ENCODE measurements at places on chromosomes 1 and 21. TPM values are rescaled to one million over a fixed set of nuclear protein-coding genes. Genes with fewer than 3 reads are reported as not detected.

The AGMAT gene
- total RNA-seq, result 32.5 TPM

The SLC50A1 gene
- 58.0 TPM for total RNA-seq

The IKBKE gene
- 33.8 TPM for total RNA-seq

The ADAM15 gene
- total RNA-seq, result 74.8 TPM

- H3K4me3 ChIP-seq, result no peak overlapping the region
- H3K36me3 ChIP-seq, result no peaks in the 10 kb centered on the region
- H3K27me3 ChIP-seq, result no peaks in the 10 kb centered on the region
Observed at GRCh38 chr1:93699049-93699384, 17.4 kb upstream of the BCAR3 start.

DNA sequence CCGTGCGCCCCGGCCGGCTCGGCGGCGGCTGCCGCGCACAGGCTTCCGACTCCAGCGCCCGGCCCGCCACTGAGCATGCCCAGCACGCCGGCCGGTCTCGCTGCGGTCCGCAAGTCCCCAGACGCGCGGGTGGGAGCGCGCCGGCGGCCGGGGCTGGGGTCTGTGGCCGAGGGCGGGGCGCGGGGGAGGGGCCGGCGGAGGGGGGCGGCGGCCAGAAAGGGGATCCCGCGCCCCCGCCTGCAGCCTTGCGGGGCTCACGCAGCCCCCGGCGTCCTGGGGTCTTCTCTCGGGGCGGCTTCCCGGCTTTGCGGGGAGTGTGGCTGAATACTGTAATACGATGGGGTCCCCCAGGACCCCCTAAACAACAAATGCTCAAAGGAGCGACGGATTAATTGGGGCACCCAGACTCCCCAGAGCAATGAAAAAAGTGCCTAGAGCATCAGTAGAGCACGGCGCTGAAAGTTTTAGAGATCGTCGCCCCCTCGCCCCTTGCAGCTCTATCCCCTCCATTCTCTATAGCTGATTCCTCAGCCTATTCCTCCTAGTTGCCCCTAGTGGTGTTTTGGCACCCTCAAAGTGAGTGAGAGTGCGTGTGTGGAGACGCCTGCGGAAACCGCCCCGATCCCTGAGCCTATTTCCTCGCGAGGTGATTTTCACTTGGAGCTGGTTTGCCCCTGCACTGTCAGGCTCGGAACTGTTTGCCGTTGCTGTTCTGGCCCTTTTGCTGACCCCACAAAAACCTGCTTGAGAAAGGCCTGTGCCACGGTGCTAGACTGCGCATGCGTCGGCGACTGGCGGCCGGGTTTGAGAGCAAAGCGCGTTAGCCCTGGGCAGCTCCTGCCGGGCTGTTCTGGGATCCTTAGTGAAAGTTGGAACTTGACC is at the start of gene VAV3:
TSS of gene VAV3 (minus strand) at position 71 of the 882 bp plus-strand sequence. CDS start 311 bp downstream, outside the sequence.
- H3K27ac ChIP-seq, result peak within 1 kb of the TSS; percentile 85
- H3K36me3 ChIP-seq, result no peaks in the 10 kb centered on the region
- peak; percentile 43 for DNase-seq
- peak within 1 kb of the TSS; percentile 83 for H3K4me3 ChIP-seq
- H3K4me1 ChIP-seq, result peaks cover 25% of the 10 kb centered on the region

DNA sequence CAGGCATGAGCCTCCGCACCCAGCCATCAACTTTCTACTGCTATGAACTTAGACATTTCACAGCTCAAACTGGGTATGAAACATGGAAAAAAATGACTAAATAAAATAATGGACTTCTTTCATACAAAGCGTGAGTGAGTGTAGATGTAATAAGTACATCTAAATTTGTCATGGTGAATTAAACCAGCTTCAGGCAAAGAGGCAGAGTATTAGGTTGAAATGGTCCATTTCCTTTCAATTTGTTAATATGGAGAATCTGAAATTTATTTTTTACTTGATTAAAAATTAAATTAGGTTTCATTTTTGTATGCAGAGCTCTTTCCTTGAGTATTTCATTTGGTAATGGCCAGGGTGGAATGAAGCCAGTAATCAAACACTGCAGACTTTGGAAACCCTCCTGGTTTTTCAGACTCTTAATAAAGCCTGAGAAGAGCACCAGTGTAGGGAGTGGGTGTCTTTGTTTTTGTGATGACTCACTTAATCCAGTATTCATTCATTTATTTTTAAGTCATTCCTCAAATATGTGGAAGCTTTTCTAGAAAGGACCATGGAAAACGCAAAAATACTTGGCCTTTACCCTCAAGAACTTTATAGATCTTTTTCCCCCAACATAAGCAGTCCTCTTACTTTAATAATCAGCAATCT is 49.2 kb downstream of the ALG14 start:
- DNase-seq, result no peak
- H3K27ac ChIP-seq, result no peak overlapping the region
- no peaks in the 10 kb centered on the region for H3K4me1 ChIP-seq
- H3K4me3 ChIP-seq, result no peak overlapping the region

- H3K4me1 ChIP-seq, result peaks cover 2% of the 10 kb centered on the region
- no peak overlapping the region for H3K4me3 ChIP-seq
- H3K36me3 ChIP-seq, result no peaks in the 10 kb centered on the region
- no peak overlapping the region for H3K27ac ChIP-seq
Observed at GRCh38 chr1:192977089-192977706, 82.0 kb downstream of the UCHL5 start.

DNA sequence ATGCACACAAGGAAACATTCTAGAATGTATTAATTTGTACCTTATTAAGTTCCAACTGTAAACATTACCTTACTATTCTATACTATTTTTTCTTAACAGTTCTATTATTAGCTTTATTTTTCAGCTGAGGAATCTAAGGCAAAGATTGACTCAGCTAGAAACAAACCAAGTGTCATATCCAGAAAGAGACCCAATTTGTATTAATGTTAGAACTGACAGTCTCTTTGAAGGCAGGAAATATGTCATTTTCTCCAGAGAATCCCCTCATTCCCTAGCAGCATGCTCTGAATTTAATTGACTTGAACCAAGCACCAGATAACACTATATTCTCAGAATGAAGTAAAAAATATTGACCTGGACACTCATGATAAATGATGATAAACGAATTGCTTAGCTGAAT is 81.4 kb upstream of the PLPPR5 start:
- H3K4me3 ChIP-seq, result no peak overlapping the region
- no peaks in the 10 kb centered on the region for H3K4me1 ChIP-seq
- DNase-seq, result no peak
- no peaks in the 10 kb centered on the region for H3K36me3 ChIP-seq
- no peak overlapping the region for H3K27ac ChIP-seq

Data from activated T-helper 2 cell treated with anti-CD3 and anti-CD28 coated beads, Interferon-gamma antibody, Interleukin-2, Interleukin-4, amounts not matched to agents 10 μg/mL and 5 μg/mL and 100 μg/mL, durations not matched to agents 14 hours and 24 hours and 36 hours (primary cell).